ENCODE measurements at places on chromosomes 6 and 20.
A peak's percentile ranks its signal among the peaks of the same experiment; 100 is the strongest.

DNA sequence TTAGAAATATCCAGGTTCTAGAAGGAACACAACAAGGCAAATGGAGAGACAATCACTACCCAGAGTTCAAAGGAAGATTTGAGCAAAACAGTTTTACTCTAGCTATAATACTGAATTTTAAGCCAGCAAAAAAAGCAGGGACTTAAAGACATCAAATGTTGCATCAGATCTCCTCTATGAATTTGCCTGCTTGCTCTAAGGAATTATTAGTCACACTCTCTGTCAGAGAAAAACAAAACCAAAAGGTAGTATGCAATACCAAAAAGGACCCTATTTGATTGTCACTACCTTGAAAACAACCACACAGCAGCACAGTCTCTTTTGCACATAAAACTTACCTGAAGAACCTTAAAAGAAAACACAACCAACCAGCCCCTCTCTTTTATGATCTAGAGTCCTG, 46.3 kb downstream of the BTBD9 start:
- DNase-seq: no peak

DNA sequence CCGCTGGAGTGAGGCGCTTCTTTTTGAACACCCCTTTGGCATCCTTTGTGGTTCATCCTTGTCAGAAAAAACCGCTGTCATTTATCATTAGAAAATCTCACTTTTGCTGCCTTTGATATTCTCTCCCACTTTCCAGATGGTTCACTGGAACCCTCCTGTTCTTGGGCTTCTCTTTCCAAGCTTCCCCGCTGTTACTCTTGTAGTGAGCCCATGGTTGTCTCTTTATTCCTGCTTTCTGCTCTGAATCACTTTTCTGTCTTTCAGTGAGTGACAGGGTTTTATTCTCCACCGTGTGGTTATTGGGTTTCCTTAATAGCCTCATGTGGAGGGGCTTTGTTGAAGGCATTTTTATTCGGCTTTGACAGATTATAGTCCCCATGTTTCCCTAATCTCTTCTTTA, 117.0 kb downstream of the FARS2 start:
- DNase-seq: no peak

DNA sequence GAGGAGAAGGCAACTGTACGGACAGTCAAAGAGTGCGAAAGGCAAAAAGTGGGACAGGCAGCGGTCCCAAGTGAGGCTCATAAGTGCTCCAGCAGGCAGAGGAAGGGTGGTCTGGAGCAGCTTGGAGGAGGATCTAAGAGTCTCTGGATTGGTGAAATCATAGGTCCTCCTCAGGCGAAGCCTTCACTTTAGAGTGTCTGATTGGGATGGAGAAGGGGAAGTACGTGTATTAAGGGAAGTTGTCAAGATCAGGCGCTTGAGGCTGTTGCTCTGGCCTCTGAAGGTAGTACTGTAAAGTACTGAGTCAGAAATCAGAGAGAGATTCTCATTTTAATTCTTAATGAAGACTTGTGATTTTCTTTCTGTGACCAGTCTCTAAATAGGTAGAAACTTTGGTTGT, 185.6 kb downstream of the KIF16B start:
- DNase-seq: no peak

DNA sequence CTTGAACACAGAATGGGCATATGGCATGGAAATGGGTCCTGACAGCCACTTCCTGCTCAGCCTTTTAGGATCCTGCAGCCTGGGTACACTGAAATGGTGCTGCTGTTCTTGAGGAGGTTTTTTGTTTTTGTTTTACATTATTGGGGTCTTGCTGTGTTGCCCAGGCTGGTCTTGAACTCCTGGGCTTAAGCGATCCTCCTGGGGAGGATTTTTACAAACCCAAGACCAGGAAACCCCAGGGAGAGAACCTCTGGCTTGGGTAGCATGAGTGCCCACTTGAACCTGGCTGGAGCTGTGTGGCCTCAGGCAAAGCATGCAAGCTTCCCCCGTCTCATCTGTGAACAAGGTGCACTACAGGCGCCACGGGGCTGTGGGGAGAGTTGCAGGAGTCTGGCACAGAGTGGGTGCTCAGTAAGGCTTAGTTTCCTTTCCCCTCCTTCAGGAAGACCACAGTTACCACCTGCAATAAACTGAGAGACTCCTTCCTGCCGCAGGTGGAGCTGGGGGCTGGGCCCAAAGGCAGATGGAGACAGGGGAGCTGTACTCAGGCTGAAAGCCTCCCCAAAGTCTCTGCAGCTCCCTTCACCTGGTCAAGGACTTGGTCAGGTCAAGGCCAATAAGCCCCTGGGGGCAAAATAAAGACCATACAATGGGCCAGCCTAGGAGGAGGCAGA, 1.8 kb downstream of the SLA2 start:
- DNase-seq: peak; percentile 50

Data from stimulated activated CD4-positive, alpha-beta T cell treated with anti-CD3 and anti-CD28 coated beads, Interleukin-12 subunit alpha, Interleukin-12 subunit beta, amount 100 ng/mL, for 48 hours (primary cell).